Suppressor macrophage treated with lipopolysaccharide for 1 hour (primary cell): ENCODE measurements at places on chromosomes 12 and 14.
A peak's percentile ranks its signal among the peaks of the same experiment; 100 is the strongest.

DNA sequence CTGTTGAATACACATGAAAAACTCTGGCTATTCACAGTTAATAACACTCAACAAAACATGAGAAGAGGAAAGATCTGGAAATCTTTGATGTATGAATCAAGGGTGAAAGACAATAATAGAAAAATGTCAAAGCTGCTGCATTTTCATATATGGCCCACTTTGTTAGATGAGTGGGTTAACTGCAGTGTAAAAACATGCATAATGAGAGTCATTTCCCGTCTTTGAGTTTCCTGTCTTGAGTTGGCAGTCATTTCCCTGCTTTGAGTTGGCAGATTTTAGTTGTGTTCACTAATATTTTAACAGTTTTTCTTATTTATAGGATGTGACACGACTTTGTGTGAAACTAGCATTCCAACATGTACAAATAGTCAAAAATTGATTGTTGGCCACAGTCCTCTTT lies 87.9 kb upstream of the PTPRQ start:
- no peak for DNase-seq

DNA sequence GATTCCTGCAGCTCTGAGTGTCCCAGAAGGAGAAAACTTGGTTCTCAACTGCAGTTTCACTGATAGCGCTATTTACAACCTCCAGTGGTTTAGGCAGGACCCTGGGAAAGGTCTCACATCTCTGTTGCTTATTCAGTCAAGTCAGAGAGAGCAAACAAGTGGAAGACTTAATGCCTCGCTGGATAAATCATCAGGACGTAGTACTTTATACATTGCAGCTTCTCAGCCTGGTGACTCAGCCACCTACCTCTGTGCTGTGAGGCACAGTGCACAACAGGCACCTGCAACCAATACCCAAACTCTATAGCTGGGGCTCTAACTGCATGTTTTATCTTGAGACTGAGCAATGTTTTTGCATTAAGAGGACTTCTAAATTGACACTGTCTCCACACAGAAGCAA lies 379.2 kb upstream of the OR4E1 start:
- DNase-seq: no peak

GRCh38 chr14:85590784-85591183 lies 60.8 kb downstream of the FLRT2 start:
- DNase-seq: no peak

DNA sequence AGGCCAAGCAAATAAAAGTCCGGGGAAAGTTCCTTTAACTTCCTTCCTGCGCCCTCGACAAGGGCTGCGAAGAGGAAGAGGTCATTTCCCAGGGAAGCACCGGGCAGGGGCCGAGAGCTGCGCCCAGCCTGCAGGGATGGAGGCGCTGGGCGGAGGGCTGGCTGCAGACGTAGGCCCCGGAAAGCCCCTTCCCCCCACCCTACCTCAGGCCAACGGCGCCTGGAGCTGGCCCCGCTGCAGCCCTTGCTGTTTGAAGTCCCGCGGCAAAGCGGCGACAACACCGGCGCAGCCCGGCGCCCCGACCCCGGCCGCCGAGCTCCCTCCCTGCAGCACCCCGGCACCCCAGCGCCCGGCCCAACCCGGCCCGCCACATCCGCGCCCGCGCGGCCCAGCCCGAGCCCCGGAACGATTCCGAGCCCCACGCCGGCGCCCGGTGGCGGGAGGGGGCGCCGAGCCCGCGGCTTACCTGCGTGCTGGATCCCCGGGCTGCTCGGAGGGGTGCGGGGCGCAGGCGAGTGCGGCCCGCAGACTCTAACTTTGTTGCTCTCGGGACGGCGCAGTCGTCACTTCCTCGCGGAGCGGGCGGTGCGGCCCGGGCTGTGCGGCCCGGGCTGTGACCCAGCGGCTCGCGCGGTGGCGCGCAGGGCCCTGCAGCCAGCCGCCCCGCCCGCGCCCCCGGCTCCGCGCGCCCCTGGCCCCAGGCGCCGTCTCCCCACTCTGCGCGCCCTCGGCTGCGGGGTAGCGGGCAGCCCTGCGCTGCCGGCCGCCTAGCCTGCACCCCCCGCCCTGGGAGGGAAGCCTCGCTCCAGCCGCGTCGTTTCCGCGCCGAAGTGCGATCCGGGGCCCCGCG lies 64.8 kb upstream of the PTGR2 start:
- DNase-seq: peak; percentile 88

GRCh38 chr12:110338754-110339153 lies 57.7 kb downstream of the ATP2A2 start:
- DNase-seq: no peak

DNA sequence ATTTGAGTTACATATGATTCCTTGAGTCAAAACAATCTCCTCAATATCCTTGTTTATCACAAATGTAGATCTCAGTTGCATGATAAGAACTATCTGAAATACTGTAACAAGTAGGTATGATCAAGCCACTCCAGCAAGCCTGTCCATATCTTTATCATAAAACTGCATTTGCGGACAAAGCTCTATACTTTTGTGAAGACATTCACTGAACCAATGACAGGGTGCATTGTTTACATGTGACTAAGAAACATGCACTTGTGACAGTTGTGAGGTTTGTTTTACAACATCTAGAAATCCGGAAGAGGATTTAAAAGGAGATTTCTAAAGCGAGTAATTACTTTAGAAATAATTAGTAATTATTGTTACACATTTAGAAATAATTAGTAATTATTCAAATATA lies 111.7 kb downstream of the PPP2R5E start:
- DNase-seq: no peak

DNA sequence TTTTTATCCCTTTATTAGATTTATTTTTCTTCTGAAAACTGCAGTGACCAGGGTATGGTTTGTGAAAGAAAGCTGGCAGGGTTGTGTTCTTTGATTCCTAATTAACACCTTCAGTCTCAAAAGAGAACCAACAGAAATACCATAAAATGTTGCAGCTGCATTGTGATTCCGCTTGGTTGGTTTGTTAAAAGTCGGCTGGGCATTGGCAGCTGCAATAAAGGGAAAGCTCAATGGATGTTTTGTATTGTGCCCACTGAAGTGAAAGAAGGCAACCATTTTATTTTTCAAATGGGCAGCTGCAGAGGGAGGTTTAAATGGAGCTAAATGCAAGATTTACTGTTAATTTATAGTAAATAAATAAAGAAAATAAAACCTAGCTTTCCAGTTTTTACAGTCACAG lies 16.7 kb downstream of the LGR5 start:
- DNase-seq: no peak

DNA sequence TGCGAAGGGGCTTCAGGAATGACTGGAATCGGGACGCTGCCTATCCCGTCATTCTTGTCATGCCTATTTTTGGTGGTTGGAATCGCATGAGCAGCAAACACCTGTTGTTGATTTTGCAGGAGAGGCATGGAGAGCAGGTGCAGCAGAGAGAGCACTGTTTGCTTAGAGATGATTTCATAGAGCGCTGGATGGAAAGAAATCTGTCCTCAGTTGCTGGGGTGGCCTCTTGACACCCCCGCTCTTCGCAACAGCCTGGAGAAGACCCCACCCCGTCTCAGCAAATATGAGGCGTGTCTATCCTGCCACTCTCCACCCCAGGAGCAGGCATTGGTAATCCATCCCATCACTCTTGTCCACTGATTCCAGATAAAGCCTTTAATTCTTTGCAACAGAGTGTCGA lies 19.3 kb upstream of the NCOR2 start:
- DNase-seq: no peak

DNA sequence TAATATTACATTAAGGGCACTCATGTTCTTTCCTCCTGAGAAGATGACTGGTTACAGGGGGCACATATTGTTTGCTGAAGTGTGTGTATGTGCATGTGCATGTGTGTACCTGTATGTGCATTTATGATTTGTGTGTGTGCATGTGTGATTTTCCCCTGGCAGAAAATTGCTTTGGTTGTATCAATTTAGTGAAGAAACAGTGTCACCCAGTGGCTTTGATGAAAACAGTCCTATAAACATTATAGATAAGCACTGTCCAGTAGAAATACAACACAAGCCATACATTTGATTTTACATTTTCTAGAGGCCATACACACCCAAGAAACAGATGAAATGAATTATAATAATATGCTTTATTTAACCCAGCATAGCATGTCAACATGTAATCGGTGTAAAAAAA lies 8.6 kb downstream of the PDE3A start:
- DNase-seq: peak; percentile 16

- no peak for DNase-seq
Measured at GRCh38 chr14:80388980-80389711, 177.8 kb upstream of the DIO2 start.

GRCh38 chr12:120012067-120012621 lies 23.1 kb downstream of the BICDL1 start:
- peak; percentile 71 for DNase-seq

- DNase-seq: no peak
Measured at GRCh38 chr12:65779946-65780345, 44.3 kb upstream of the HMGA2 start.

DNA sequence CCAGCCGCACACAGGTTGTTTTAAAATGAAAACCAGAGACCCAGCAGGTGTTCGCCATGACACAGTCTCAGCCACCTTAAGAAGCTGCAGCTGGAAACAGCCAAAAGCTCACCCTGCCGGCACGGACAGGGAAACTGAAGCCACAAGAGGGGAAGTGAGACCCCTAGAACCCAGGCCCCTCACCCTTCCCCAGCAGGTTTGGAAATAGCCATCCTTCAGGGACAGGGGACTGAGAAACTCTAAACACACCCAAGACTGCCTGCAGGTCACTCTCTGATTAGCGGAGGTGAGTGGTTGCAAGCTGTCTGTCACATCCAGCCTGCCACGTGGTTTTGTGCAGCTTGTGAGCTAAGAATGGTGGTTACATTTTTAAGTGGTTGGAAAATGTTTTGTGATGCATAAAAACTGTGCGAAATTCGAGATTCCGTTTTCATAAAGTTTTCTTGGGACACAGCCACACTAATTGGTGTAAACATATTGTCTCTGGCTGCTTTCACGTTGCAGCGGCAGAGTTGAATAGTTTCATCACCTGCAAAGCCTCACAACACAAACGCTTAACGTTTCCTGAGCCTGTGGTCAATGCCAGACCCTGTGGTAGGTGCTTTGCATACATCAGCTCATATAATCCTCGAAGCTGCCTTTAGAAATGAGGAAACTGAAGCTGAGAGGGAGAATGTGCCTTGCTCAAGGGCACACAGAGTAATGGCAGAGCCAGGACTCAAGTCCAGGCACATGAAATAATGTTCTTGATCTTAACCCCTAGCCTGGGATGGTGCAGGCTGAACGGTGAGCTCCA lies 1.7 kb upstream of the SELPLG start:
- DNase-seq: peak; percentile 50

GRCh38 chr12:87815771-87816585 lies 213.2 kb downstream of the C12orf50 start:
- DNase-seq: no peak

DNA sequence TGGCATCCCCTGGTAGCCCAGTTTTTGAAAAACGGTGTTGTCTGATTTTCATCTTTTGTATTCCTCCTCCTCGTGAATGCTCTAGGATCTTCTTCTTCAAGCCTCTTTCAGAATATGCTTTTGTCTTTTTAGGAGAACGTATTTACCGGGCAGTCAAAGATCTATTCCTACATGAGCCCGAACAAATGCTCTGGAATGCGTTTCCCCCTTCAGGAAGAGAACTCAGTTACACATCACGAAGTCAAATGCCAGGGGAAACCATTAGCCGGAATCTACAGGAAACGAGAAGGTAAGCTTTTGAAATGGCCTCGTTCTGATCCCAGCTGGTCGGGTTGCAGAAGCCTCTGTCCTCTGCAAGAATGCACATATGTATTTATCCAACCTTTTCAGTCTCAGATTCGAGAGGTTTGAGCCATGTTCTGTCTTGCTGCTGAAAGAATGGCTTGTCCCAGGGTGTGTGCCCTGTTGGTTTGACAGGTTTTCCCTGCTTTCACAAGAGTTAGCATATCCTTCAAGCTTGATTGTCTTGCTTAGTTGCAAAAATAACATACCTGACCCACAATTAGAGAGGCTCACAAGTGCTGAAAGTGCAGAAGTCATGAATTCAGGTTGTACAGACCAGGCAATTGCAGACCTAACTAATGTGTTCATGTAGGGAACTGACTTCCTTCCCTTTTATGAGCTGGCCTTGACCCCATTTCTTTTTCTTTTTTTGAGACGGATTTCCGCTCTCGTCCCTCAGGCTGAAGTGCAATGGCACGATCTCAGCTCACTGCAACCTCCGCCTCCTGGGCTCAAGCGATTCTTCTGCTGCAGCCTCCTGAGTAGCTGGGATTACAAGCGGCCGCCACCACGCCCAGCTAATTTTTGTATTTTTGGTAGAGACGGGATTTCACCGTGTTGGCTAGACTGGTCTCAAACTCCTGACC lies 6.8 kb downstream of the KMT5A start:
- peak; percentile 54 for DNase-seq

- peak; percentile 6 for DNase-seq
Measured at GRCh38 chr14:97185186-97185585, 388.0 kb downstream of the VRK1 start.

DNA sequence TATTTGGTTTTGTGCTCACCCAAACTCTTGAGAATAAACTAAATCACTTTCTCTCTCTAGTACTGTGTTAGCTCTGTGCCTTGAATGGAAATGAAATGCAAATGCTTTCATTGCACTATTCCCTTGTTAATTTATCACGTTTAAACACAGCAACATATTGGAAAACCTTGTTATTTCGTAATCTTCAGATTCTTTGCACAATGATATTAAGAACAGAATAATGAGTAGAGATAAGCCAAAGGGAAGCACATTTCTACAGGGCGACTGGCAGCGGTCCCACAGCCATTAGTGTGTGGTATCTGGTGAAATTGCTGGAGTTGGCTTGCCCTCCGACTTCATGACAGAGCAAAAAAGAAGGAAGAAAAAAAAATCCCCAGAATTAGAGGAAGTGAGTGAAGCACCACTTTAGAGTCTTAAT lies 166.1 kb upstream of the E2F7 start:
- peak; percentile 29 for DNase-seq

DNA sequence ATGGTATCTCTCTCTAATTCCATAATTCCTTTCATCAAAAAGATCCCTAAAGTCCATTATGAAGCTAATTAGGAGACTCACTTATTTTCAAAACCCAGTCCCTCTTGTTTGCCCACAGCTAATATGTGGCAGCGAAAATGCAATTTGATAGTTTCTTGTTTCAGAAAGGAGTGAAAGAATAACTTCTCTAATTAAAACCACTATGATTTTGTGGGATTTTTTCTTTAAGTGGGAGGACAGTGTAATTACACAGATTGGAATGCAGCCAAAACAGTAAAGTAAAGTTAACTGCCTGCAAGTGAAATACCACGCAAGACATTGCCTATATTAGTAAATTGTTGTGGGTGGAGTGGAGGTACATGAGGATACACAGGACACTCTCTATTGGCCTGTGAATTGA lies 50.0 kb downstream of the PTPRO start:
- DNase-seq: no peak
